ENCODE measurements at places on chromosomes 11 and 22.

DNA sequence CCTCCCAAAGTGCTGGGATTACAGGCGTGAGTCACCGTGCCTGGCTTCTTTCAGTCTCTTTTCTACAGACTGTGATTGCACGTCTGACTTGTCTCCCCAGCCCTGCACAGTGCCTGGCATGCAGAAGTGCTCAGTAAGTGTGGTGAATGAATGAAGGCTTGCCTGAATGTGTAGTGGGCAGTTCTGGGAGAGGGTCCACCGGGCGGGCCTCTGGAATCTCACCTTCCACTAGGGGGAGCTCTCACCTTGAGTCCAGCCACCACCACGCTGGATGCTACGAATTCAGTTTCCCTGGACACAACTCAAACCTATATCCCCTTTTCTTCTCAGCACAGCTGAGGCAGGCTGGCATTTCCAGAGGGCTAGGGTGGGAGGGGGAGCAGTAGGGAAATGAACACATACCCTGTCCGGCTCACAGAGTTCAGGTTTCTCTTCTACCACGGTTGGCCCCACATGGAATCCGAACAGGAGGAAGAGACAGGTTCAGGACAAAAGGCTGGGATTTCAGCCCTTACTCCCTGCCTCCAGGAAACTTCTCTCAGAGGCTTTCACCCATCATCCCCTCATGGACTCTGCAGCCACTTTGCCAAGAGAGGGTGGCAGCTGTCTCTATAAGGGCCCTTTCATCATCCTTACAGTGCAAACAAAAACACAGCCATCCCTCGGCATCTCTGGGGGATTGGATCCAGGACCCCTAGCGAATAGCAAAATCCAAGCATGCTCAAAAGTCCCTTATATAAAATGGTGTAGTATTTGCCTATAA lies 86.8 kb downstream of the NECTIN1 start:
- no peak for DNase-seq

- no peak for DNase-seq
Measured at GRCh38 chr11:116309446-116309845, 463.3 kb downstream of the BUD13 start.

GRCh38 chr11:62553839-62554361 lies 7.3 kb upstream of the AHNAK start:
- peak; percentile 56 for DNase-seq

DNA sequence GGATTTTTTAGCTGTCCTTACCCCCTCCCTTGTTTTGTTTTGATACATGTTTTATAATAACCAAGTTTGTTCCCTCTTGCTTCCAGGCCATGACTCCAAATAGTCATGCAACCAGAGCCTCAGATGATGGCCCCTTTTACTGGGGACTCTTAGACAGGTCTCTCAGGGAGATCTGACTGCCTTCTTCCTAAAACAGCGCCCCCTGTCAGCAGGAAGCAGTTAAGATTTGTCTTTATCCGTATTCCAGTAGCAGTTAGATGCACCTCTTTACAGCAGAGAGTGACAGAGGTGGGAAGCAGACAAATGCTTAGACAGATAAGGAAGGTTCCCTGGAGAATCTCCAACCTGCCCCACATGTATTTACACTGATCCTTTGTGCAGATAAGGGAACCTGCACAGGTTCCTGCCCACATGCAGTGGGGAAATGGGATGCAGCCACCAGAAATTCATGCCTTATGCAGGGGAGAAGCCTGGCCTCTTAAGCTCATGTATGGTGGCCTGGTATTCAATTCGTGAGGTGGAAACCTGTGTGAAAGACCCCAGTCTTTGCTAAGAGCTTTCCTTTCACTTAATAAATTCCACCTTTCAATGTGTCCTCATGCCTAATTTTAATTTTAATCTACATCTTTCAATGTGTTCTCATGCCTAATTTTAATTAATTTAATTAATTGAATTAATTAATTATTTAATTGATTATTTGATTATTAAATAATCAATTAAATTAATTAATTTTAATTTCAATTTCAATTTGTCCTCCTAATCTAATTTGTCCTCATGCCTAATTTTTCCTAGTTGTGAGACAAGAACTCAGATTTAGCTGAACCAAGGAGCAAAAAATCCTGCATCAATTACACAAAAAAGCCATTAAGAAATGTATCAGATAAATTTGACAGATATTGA lies 11.5 kb upstream of the GLYAT start:
- no peak for DNase-seq

GRCh38 chr11:75792997-75793800 lies 21.8 kb upstream of the UVRAG start:
- no peak for DNase-seq

- no peak for DNase-seq
Measured at GRCh38 chr11:74284466-74284865, 27.0 kb downstream of the P4HA3 start.

- DNase-seq, result no peak
Measured at GRCh38 chr22:37387793-37388192, 39.5 kb downstream of the ELFN2 start.

DNA sequence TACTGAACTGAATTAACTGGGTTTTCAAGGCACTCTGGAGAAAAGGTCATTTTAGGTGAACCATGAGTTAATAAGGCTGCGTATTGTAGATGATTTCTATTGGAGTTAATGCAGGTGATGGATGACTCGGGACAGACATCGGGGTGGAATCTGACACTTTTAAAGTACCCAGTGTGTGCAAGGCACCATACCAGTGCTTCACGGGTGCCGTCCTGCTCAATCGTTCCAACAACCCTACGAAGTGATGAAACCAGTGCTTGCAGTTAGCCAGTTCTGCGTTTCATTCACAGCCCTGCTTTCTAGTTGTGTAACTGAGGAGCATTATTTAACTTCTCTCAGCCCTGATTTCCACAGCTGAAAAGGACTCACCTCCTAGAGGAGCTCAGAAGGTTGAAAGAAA lies 216.5 kb downstream of the BARX2 start:
- no peak for DNase-seq

DNA sequence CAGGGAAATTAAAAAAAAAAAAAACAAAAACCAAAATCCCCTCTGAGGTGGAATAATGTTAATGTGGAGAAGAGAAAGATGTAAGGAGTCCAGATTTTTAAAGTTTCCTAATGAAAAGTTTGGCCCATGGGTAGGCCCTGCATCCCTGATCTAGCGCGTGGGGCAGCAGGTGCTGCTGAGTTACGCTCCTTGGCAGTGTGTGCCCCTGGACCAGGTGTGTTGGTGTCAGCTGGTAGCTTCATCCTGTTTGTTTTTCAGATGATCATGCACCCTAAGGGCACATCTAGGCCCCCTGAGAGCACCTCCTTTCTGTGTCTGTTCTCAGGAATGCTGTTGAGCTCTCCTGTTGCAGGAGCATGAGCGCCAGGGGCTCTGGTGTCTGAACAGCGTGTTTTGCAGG lies 6.7 kb downstream of the DGCR8 start:
- no peak for DNase-seq

DNA sequence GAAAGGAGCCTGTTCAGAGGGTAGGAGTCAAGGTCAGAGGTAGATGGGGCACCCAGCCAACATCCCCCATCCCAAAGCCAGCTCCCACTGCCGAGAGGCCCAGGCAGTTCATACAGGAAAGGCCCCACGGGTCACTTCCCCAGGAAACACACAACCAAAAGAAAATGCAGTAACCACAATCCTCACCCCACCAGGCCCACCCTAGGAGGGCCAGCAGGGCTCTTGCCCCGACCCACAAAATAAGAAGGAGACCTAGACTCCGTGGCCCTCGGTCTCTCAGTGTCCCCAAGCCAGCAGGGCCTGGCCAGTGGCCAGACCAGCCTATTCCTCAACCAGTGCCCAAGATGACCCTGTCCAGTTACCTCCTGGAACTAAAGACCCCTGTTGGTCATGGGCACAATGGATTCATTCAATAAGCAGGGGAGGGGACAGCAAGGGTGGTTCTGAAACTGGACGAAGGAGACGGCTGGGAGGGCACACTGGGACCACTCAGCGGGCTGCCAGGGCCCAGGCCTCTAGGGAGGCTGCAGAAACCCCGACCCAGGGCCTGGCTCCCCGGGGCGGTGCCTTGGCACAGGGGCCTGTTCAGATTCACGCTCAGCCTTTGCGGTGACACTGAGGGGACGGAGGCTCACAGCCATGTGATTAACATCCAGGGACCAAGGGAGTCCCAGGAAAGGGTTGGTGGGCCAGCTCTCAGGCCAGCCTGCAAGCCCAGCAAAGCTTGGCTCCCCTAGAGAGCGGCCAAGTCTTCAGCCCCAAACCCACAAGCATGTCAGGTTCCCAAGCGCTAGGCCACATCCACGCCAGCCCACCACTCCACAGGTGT lies 5.5 kb downstream of the RAB3IL1 start:
- no peak for DNase-seq

DNA sequence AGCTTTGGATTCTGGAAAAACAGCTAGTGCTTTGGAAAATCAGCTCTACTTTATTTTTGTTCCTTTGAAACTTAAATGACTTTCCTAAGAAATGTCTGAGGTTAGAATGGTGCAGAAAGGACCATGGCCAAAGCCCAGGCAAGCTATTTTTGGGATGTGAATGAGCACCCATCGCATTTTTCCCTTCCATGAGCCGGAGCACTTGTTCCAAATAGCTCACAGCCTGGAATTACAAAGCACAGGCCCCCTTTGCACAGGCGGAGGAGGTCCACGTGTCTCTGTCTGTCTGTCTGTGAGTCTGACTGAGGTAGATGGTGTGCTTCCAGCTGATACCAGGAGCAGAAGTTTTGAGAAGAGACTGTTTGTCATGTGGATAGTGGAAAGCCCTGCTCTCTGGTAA lies 50.7 kb downstream of the MICAL2 start:
- DNase-seq, result no peak

- DNase-seq, result no peak
Measured at GRCh38 chr22:50547263-50547985, 1.7 kb downstream of the KLHDC7B start.

DNA sequence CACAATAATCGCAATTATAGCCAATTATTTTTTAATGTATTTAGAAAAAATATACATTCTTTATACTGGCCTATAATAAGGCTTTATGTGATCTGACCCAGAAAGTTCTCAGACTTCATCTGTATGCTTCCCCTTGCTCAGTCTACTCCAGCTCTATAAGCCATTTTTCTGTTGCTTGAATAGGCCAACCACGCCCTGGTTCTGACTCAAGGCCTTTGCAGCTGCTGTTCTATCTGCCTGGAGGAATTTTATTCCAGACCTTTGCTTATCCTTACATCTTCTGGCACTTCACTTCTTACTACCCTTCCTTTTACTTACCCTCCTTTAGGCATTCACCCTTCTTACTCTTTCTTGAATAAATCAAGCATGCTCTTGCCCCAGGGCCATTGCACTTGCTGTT lies 54.9 kb upstream of the PDE3B start:
- DNase-seq, result no peak

DNA sequence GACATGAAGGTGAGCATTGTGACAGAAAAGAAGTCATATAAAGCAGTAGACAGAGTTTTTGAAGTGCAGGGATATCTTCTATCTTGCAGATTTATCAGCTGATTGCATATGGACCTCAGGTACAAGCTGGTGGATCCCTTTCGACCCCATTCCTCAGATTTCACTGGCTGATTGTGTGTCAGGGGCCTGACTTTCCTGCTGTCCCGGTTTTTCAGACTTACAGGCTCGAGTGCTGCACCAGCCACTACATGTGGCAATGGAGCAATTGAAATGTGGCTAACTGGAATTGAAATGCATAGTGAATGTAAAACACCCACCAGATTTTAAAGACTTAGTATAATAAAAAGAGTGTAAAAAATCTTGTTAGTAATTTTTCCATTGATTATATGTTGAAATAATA lies 50.3 kb downstream of the CLMP start:
- no peak for DNase-seq

DNA sequence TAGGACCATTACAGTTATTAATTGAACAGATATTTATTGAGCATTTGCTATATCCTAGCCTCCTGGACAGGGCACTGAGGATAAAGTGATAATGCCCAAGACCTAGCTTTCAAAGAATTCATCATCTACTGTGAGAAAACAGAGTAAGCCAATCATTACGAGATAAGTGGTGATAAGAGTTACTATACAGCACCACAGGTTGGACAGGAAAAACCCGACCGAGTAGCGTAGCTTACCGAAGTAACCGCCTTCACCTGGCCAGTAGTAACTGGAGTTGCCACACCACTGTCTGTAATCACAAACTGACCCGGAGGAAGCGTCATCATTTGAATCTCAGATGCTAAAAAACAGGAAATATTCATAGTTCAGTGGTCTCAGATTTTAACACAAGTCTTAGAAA lies 10.0 kb upstream of the NFRKB start:
- DNase-seq, result no peak

DNA sequence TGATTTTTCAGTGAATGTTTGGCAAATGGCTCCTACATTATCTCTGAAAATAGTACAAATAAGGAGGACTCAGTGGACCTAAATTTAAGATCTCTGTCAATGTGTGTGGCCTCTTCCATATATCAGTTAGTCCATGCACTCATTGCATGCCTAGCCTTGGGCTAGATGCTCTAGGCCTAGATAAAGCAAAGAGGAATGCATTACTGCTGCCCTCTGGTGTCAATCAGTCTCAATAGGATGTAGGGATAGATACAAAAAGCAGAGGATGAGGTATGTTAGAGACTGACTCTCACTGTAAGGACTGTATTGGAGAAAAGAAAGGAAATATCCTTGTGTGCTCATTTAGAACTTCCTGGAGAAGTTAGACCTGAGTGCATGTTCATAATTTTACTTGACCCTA lies 42.0 kb downstream of the MS4A2 start:
- no peak for DNase-seq

- no peak for DNase-seq
Measured at GRCh38 chr11:32400670-32401369, 34.5 kb downstream of the WT1 start.

DNA sequence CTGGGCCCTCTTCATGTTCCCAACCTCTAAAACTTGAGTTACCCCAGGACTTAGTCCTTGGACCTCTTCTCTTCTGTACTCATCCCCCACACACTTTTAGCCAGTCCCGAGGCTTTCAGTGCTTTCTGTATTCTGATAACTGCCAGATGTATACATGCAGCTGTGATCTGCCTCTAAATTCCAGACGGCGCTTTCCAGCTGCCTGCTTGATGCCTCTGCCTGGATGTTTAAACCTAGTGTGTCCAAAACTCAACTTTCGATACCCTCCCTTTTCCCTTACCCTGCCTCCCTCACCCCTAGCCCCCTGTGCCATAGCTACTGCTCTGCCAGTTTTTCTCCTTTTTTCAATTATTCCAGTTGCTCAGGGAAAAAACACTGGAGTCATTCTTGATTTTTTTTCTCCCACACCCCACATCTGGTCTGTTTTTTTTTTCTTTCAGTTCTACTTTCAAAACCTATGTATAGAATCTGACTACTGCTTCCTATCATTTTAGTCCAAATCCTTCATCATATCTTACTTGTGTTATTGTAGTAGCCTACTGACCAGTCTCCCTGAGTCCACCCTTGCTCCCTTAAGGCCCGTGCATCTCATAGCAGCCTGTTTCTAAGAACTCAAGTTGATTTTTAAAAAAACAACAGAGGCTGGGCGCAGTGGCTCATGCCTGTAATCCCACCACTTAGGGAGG lies 32.9 kb upstream of the TECTA start:
- DNase-seq, result no peak

- DNase-seq, result no peak
Measured at GRCh38 chr11:74090701-74091100, 80.1 kb downstream of the C2CD3 start.

- no peak for DNase-seq
Measured at GRCh38 chr11:27039873-27040272, 742 bp upstream of the BBOX1 start.

Data from fibroblast of skin of left quadriceps (primary cell).